Pulmonary artery endothelial cell (primary cell): ENCODE measurements at places on chromosomes 5 and 9.

DNA sequence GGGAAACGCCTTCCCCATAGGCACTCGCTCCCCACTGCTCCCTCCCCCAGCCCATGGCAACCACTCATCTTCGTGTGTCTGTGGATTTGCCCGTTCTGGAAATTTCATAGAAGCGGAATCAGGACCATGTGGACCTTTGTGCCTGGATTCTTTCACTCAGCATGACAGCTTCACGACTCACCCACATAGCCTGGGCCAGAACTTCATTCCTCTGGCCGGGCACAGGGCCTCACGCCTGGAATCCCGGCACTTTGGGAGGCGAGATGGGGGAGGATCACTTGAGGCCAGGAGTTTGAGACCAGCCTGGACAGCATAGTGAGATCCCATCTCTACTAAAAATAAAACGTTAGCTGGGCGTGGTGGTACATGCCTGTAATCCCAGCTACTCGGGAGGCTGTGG is 12.1 kb upstream of the DIPK1B start:
- DNase-seq, result no peak

DNA sequence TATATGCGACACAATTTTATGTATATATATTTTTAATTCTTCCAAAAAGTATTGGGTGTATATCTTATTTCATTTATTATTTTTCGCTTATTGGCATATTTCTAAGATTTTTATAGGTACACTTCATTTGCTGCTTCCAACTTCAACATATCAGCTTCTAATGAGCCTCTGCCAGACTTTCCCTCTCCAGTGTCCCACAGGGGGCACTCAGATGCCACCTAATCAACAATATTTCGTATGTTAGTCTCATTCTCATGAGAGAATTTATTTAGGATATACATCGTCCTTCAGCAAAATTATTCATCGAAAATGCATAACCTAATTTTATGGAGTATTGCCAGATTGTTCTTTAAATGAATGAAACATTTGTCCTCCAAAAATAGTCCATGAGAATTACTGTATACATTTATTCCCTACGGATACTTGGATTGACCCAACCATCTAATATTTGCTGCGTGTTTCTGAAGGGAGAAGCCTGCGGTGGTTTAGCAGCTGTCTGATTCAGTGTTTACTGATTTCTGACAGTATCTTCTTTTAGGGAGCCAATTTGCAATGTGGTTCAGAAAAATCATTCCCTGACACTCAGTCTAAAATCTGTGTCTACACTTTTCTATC is 100.6 kb upstream of the SELENOP start:
- peak; percentile 32 for DNase-seq

DNA sequence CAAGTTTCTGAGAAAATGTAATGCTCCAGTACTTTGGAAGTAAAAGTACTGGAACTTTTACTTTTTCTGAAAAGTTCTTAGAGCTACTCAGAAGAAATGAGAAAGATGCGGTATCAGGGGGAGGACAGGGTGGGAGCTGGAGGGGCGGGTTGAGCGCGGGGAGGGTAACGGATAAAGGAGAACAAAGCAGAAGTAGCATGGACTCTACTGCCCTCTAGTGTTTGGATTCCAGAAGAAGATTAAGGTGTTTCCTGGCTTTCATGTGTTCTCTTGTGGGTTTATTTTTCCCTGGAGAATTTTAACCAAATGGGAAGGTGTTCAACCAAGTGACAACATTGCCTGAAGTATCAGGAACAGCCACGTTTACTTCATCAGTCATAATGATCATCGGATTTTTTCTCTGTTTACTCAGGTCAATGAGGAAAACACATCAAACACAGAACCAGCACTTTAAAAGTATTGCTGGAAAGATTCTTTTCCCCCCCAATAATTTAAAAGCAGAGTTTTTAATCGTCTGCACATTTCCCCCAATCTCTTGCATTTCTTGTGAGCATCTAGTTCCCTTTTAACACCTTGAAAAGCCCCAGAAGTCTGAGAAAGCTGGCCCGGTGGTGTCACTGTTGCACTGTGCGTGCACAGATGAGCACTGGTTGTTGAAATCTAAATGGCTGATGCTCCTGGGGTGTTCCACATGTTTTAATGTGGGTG is 190.6 kb downstream of the MPDZ start:
- peak; percentile 32 for DNase-seq

GRCh38 chr5:102312586-102313370 is 16.7 kb upstream of the SLCO4C1 start:
- no peak for DNase-seq

- no peak for DNase-seq
Measured at GRCh38 chr5:38426986-38427950, 129.2 kb downstream of the LIFR start.

DNA sequence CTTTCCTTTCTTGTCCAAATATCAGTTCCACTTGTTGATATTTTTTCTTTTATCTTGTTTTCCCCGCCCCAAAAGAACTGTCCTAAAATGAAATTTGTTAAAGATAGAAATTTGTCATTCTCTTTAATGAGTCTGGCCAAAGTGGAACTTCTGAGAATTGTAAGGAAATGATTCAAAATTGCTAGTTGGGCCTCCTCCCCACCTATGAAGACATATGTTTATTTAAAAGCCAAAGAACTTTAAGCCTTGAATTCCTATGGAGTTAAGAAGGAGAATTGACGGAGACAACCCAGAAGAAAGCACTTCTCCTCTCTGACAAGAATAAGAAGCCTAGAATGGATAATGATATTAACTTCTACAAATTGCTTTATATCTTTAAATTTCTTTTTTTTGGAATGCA is 59.1 kb upstream of the ALDH1A1 start:
- no peak for DNase-seq

GRCh38 chr5:119409235-119409815 is 43.0 kb upstream of the HSD17B4 start:
- no peak for DNase-seq

GRCh38 chr5:151134228-151134627 is 23.4 kb downstream of the ANXA6 start:
- DNase-seq, result no peak

- no peak for DNase-seq
Measured at GRCh38 chr5:124744170-124744971, 2.1 kb downstream of the ZNF608 start.

DNA sequence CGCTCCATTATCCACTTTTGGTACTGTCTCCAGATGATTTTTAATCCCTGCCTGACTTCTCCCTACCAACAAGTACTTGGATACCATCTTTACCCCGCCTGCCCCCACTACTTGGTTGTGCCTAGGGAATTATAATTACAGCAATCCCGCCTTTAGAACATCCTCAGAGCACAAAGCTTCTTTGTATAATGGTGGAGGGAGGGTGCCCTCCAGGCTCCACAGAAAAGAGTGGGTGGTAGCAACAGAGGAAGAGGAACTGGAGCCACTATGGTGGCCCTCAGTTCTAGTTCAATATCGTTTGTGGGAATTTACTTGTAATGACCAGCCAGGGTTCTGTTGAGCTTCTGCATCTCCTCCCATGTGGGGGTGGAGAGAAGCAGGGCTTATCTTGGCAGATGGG is 79.0 kb upstream of the RNF38 start:
- DNase-seq, result no peak

DNA sequence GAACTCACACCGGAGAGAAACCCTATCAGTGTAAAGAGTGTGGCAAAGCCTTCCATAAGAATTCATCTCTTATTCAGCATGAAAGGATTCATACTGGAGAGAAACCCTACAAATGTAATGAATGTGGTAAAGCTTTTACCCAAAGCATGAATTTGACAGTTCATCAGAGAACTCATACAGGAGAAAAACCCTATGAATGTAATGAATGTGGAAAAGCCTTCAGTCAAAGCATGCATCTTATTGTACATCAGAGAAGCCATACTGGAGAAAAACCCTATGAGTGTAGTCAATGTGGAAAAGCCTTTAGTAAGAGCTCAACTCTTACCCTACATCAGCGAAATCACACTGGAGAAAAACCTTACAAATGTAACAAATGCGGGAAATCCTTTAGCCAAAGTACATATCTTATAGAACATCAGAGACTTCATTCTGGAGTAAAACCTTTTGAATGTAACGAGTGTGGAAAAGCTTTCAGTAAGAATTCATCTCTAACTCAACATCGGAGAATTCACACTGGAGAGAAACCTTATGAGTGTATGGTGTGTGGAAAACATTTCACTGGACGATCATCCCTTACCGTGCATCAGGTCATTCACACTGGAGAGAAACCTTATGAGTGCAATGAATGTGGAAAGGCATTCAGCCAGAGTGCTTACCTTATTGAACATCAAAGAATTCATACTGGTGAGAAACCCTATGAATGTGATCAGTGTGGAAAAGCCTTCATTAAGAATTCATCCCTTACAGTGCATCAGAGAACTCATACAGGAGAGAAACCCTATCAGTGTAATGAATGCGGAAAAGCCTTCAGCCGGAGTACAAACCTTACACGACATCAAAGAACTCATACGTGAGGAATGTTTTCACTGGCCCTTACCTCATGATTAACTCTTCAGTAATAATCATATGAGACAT is 8.9 kb upstream of the ZNF454 start:
- DNase-seq, result no peak

GRCh38 chr5:1483856-1484729 is 38.9 kb upstream of the SLC6A3 start:
- DNase-seq, result no peak

DNA sequence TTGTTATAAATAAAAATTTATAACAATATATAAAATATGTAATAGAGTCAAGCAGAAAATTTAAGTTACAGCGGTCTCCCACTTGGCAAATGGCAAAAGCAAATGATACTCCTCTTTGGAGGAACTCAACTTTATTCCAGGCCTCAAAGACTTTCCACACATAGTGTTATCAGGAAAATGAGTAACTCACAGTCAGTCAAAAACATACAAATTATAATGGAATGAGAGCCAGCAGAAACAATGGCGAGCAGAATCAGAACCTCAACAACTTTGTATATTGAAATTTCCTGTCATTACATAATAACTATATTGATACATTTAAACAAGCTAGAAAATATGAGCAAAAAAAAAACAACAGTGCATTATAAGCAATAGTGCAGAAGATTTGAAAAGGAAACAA is 45.2 kb downstream of the ABLIM3 start:
- no peak for DNase-seq

DNA sequence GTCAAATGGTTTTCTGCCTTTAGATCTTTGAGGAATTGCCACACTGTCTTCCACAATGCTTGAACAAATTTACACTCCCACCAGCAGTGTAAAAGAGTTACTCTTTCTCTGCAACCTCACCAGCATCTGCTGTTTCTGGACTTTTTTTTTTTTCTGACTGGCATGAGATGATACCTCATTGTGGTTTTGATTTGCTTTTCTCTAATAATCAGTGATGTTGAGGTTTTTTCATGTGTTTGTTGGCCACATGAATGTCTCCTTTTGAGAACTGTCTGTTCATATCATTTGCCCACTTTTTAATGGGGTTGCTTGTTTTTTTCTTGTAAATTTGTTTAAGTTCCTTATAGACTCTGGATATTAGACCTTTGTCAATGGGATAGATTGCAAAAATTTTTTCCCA is 129.2 kb upstream of the PTGER4 start:
- no peak for DNase-seq

- DNase-seq, result no peak
Measured at GRCh38 chr5:179409806-179410205, 64.5 kb upstream of the ADAMTS2 start.

GRCh38 chr5:140262221-140262620 is 40.7 kb downstream of the PFDN1 start:
- no peak for DNase-seq

GRCh38 chr5:131413605-131414559 is 150.0 kb downstream of the CDC42SE2 start:
- no peak for DNase-seq

- DNase-seq, result no peak
Measured at GRCh38 chr5:72841756-72842535, 25.5 kb downstream of the TNPO1 start.

DNA sequence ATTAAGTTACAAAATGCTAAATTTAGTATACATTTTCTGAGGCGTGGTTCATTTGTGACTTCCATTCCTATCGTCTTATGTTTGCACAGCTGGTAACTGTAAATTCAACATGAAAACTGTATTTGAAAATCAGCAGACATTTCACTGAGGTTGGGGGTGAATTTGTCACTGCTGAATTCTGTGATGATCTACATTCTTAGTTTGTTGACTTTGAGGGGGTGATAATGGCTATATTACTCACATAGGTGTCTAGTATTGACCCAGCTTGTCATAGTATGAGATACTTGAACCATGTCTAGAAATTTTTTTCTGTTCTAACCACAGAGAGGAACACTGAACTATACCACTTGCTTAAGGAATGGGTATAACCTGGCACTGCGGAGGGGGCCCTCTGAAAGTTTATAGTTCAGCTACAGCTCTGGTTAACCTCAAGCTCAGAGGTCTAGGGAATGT is 313.3 kb downstream of the PIK3R1 start:
- no peak for DNase-seq

DNA sequence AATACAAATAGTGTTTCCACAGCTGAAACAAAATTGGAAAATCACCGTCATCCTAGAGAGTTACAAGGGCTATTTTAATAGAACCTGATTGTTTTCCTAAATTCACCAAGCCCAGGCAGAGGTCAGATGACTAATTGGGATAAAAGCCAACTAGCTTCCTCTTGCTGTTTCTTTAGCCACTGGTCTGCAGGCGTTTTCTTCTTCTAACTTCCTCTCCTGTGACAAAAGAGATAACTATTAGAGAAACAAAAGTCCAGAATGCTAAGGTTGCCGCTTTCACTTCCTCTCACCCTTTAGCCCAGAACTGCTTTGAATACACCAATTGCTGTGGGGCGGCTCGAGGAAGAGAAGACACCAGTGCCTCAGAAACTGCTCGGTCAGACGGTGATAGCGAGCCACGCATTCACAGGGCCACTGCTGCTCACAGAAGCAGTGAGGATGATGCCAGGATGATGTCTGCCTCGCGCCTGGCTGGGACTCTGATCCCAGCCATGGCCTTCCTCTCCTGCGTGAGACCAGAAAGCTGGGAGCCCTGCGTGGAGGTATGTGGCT is at the start of gene TLR4:
TLR4 (plus strand) TSS at position 380 of the 552 bp plus-strand sequence; CDS start at position 450, 70 bp downstream.
- DNase-seq, result peak; percentile 93

- no peak for DNase-seq
Measured at GRCh38 chr9:75041041-75041440, 12.9 kb upstream of the CARNMT1 start.

DNA sequence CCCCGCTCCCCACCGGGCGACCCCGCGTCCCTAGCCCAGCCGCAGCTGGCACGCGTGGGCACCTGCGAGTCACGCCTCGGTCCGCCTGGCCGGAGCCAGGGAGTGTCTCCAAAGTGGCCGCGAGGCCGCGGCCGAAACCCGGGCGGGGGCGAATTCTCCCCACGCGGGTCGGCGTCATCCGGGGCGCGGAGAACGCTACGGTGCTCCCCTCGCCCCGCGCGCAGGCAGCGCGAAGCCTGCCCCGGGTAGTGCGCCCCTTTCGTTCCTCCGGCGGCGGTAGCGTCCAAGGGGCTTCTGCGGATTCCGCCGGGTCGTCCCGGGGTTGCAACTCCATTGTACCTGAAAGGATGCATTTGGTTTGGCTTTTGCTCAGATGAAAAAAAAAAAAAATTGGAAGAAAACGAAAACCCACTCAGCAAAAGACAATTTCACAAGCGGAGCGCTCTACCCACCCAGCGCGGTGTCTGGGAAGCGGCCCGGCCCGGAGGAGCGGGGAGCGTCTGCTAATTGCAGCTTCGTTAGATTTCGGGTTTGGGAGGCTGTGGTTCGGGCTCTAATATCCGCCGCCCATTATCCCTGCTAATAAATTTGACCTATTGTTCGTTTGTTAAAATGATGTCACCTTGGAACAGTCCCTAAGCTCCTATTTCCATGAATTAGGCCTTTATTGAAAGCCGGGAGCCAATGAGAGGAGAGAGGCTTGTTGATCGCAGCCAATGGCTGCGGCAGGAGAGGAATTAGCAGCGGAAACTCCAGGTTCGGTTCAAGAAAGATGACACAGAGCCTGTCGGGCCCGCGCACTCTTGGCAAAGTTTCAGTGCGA is at the start of gene TLX3:
TLX3 (plus strand) TSS at position 796 of the 823 bp plus-strand sequence. CDS start 118 bp downstream, outside the sequence.
- no peak for DNase-seq
